ENCODE measurements at places on chromosomes 16 and 17.
A peak's percentile ranks its signal among the peaks of the same experiment; 100 is the strongest.

DNA sequence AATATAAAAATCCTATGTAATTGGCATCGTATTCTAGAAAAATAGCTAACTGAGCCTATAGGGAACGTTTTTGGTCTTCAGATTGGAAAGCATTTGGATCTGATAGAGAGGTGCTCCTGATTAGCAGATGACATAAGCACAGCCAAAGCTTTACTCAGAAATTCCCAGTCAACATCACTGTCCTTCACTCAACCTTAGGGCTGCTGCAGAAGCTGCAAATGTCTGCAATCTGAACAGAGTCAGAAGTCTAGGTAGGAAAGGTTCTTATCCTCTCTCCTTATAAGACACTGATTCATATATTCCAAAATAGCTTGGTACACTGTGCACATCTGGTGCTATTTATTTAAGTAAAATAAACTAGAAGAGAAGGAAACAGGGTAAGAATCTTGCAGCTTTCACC lies 19.2 kb downstream of the STRADA start:
- no peak for DNase-seq

DNA sequence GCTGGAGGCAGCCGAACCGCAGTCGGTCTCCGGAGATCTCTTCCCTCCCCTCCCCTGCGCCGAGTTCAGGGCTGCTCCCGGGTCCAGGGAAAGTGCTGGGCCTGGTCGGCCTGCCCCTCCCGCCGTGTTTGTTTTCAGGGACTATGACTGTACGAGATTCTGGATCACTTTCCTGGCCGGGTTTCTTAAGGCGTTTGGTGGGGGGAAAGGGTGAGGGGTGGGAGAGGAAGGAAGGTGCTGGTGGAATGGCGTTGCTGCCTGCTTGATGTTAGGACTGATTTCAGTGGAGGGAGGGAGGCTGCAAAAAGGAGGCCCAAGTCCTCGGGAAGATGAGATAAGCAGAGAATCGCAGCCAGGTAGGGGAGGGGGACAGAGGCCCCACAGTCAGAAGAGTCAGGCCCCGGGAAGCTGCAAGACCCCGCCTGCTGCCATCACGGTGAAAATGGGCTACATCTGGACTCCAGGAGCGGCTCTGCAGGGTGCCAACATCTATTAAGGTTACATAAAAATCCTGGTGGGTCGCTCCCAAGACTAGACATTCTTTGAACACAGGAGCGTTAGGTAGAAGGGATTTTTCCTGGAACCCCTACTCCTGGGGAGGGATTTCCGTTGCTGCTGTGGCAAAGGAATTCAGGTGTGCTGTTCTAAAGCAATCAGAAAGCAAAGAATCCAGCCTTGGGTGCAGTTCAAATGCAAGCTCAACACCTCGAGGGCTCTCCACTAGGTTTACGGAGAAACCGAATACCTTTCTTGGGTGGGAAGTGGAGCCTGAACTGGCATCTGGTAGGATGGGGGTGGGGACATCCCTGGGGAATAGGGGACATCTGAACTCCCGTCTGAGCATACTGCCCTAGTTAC lies 1.2 kb downstream of the ARHGAP44 start:
- DNase-seq: no peak

- peak; percentile 85 for DNase-seq
Observed at GRCh38 chr17:78315355-78316114, 44.3 kb downstream of the SOCS3 start.

- peak; percentile 80 for DNase-seq
Observed at GRCh38 chr17:66301864-66302741, at the start of gene PRKCA. TSS of gene PRKCA (plus strand) at chr17:66302613.

- DNase-seq: no peak
Observed at GRCh38 chr16:77297996-77298395, 98.8 kb downstream of the SYCE1L start.

DNA sequence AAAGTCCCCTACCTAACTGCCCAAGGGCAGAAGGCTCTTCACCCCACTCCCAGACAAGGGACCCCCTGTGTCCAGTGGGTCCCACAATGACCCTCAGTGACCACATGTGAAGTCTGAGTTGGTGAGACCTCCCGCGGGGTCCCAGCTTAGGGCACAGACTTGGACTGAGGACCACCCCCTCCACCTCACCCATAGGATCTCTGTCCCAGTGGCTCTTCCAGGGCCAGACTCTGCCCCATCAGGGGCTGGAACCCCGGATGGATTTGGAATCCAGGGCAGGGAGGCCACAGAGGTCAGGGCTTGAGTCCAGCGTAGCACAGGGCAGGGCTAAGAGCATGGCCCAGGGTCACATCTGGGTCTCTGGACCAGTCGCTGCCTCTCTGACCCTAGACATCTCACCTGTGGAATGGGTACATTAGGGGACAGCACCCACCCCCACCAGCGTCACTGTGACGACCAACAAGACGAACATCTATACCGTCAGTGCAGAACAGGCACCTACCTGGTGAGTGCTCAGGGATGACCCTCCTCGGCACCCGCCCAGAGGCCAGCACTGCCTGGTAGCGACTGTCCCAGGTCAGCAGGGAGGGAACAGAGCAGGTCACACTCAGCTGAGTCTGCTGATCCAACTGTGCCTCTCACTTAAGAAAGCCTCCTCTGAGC lies 37.7 kb downstream of the TNFRSF13B start:
- DNase-seq: no peak

GRCh38 chr17:7019839-7020519 lies 2.9 kb upstream of the BCL6B start:
- peak; percentile 65 for DNase-seq

- no peak for DNase-seq
Observed at GRCh38 chr16:65116818-65117430, 4.9 kb downstream of the CDH11 start.

GRCh38 chr16:3182608-3183444 lies 5.2 kb upstream of the OR1F1 start:
- no peak for DNase-seq

DNA sequence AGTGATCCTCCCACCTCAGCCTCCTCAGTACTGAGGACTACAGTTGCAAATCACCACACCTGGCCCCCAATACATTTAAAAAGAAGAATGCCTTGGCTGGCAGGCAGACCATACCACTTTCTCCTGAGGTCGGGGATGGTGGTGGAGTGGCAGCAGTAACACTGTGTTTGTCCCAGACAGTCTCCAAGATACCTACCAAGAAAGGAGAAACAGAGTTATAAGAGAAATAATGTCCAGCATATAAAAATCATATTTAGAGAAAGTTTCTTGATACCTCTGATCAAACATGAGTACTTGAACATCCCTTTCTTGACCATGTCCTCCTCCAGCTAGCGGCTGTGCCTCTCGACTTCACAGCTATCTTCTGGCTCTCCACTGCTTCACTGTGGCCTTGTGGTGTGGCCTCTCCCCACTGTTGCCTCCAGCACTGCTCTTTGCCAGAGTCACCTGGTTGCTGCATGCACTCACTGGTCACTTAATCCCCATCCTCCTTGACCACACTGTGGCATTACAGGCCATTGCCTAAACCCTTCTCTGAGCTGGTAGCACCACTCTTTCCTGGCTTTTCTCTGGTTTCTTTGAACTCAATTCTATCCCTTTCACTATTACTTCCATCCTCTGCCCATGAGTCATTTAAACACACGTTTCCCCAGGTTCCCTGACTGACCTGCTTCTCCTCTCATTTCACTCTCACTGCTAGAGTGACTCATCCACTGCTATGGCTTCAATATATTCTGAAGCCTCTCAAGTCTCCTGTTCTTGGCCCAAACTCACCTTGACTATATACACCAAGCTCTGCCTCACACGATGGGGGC lies 45.2 kb downstream of the XPO6 start:
- DNase-seq: no peak

- DNase-seq: no peak
Observed at GRCh38 chr17:6496640-6497441, 52.6 kb downstream of the PIMREG start.

- no peak for DNase-seq
Observed at GRCh38 chr17:8441690-8442089, 6.0 kb downstream of the NDEL1 start.

- no peak for DNase-seq
Observed at GRCh38 chr17:28345419-28346198, 10.0 kb downstream of the TNFAIP1 start.

- DNase-seq: peak; percentile 30
Observed at GRCh38 chr16:72400257-72401083, 228.5 kb upstream of the PMFBP1 start.

GRCh38 chr17:80839026-80839345 lies 152.7 kb upstream of the CHMP6 start:
- no peak for DNase-seq

- no peak for DNase-seq
Observed at GRCh38 chr17:77768248-77768852, 190.2 kb upstream of the TNRC6C start.

- DNase-seq: no peak
Observed at GRCh38 chr16:87965417-87965816, 14.2 kb downstream of the BANP start.

DNA sequence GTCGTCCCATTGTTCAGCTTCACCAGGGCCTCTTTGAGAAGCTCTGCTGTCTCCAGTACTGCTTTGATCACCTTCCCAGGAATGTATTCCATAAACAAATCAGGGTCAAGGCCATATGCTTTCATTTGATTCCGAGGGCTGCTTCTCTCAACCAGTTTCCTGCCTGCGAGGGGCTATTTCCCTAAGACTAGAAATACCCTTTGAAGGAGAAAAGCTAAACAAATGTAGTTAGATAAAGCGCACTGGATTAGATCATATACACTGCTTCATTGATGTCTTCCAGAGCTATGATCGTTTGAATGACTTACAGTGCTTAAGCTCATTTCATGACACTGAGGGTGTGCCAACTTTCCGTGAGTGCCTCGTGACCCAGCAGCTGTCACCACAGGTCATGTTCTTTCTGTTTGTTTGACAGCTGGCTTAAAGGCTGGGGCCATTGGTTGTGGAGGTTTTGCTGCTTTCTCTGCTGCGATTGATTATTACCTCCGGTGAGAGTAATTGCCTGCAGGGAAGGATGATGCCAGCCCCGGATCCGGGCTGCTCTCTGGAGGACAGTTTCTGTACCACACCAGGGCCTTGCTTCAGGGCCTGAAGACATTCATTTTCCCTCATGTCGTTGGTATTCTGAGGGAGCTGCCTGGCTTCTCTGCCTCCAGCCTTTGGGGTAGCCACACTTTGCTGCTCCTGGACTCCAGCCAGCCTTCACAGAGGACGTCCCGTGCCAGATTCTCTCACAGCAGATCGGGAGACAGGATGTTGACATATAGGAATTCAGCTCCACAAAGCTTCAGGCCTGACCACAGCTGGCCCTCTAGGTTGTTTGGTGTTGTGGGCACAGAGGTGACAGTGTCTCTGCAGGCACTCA lies 3.9 kb downstream of the TIMM22 start:
- DNase-seq: peak; percentile 56

GRCh38 chr17:79104898-79105600 lies 30.4 kb downstream of the ENGASE start:
- no peak for DNase-seq

GRCh38 chr17:82948081-82948511 lies 108.3 kb upstream of the ZNF750 start:
- DNase-seq: no peak

- DNase-seq: no peak
Observed at GRCh38 chr17:59149841-59150511, 5.0 kb downstream of the SKA2 start.
